Glomerular endothelial cell (primary cell): ENCODE measurements at places on chromosomes 1 and 21.
A peak's percentile ranks its signal among the peaks of the same experiment; 100 is the strongest.

DNA sequence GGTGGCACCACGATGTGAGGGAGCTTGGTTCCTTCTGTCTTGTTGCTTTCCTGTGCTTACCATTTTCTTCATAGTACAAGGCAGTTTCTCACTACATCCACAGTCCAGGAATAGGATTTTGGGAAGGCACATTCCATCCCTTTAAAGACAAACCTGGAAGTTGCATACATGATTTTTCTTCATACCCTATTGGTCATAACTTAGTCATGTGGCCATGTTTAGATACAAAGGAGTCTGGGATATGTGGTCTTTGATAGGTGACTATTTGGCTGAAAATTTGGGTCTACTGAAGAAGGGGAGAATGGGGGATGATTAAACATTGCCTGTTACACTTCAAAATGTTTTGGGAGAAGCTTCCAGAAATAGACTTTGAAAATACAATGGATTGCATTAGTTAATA is 7.0 kb downstream of the DYRK1A start:
- DNase-seq = no peak

DNA sequence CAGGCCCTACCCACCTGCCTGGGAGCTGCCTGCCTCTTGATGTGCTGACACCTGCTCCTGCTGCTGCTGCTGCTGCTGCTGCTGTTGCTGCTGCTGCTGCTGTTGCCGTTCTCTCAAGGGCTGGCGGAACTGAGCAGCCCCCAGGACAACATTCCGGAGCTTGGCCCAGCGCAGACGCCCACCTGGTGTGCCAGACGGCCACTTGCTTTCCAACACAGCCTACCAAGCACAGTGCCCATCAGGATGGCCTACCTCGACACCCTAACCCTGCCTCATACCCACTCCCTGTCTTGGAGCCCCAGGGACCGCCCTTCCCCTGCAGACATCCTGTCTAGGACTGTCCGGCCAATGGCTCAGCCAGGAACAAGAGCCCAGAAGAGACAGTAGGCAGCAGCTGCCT is 11.8 kb downstream of the DENND4B start:
- no peak for DNase-seq

DNA sequence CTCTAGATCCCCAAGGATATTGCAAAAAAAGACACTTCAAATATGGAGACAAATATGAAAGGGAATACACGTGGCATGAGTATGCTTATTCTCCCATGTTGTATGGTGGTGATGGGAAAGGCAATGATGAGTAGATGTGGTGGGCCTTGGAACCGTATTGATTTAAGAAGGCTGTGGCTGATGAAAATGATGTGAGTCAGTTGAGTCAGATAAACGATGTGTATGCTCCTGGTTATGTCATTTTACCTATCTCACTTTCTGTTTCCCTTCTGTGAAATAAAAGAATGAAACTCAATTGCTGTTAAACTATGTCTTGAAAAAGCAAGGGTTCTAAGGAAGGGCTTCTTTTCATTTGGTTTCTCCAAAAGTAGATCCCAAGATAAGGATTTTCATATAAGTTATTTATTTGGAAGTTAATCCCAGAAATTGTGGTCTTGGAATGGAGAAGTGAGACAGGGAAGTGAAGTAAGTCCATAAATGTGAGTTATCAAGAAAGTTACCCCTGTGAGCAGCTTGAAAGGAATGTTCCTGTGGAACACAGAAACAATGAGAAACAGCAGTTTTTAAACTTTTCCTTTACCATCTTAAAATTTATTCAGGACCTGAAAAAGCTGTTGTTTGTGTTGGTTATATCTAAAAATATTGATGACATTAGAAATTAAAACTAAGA is 292.0 kb downstream of the DUSP10 start:
- DNase-seq = no peak

GRCh38 chr1:193569096-193569982 is 382.9 kb upstream of the B3GALT2 start:
- DNase-seq = no peak

DNA sequence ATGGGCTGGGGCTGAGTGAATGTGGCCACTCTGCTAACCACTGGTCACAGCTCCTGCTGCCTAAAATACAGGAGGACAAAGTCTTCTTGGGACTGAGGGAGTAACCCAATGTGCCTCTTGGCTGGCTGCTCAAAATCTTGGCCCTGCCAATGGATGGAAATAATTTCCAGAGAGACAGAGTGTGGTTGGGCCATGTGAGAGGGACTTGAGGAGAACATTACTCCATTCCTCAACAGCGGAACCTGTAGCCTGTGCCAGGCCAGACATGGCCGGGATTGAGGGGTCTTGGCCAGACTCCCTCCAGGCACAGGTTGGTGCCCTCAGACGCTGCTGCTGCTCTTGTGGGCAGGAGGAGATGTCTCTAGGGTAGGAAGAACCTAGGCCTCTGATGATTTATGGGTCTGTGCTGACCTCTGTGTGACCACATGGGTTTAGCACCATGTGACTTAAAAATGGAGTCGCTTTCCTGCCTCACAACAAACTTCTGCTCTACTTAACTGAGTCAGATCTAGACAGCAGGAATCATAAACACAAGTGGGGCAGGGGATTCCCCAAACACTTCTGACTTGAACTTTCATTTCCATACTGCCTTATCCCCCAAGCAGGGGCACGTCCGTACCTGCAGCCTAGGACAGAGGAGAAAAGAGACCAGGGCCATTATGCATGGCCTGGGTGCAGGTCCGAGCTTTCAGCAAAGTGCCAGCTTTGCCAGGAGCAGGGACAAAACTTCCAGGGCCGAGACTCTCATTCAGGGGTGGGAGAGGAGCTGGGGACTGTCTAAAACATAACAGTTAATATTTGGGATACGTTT is 79.2 kb downstream of the CD34 start:
- DNase-seq = no peak

DNA sequence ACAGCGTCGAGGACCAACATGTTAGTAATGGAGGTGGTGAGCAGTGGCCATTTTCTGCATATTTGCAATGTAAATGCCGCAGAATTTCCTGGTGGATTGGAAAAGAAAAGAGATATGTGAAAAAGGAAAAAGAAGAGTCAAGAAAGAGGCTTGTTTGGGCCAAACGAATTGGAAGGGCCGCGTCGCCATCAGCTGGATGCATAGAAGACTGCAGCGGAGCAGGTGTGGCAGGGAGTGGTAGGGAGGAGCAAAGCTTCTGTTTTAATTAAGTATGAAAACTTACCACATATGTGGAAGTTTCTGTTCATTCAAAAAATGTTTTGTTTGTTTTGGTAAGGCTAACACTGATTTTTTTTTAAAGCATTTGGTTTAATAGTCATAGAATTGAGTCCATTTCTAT is 690.7 kb downstream of the NCAM2 start:
- no peak for DNase-seq

- DNase-seq = no peak
Observed at GRCh38 chr21:34268493-34268892, 95.3 kb upstream of the KCNE2 start.

DNA sequence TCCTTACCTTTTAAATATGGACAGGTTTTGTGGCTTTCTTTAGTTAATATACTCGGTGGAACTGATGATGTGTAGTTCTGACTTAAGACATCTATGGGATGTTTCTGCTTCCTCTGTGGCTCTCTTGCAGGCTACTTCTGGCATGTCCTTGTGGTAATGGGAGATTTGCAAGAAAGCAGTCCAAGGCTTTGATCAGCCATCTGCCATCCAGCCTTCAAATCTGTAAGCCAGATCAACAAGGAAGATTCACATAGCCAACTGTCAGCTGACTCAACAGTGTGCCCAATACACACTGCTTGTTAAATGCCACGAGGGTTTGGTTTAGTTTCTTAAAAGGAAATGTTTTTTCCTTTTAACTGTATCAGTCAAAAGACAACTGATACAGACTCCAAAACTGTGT is 722.2 kb upstream of the CHRM3 start:
- no peak for DNase-seq

DNA sequence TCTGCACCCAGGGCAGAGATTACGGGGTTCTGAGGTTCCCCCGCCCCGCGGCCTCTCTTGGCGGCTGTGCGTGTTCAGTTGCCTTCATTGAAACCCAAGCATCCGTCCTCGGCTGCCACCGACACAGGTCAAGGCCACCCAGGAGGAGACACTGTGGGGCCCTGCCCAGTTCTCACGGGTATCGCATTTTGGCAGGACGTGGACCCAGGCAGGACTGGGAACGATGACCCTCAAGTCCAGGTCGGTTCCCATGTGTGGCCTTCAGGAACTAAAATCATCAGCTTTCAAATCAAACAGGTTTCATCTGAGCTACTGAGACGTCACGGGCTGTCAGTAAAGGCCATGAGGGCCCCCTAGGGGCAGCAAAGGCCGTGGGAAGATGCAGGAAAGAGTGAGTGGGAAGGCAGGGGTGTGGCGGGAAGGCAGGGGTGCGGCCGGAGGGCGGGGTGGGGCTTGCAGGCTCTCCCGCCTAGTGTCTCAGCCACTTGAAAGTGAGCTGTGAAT is 7.0 kb upstream of the C1orf174 start:
- no peak for DNase-seq

DNA sequence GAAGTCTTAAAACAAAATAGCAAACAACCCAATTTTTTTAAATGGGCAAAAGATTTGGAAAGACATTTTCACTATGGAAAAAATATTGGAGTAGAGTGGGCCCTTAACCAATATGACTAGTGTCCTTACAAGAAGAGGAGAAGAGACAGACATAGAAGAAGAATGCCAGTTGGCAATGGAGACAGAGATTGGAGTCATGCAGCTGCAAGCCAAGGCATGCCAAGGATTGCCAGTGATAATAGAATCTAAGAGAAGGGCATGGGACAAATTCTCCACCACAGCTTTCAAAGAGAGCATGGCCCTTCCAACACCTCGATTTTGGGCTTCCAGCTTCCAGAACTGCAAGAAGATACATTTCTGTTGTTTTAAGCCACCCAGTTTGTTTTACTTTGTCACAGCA is 92.7 kb downstream of the RGS2 start:
- DNase-seq = no peak

DNA sequence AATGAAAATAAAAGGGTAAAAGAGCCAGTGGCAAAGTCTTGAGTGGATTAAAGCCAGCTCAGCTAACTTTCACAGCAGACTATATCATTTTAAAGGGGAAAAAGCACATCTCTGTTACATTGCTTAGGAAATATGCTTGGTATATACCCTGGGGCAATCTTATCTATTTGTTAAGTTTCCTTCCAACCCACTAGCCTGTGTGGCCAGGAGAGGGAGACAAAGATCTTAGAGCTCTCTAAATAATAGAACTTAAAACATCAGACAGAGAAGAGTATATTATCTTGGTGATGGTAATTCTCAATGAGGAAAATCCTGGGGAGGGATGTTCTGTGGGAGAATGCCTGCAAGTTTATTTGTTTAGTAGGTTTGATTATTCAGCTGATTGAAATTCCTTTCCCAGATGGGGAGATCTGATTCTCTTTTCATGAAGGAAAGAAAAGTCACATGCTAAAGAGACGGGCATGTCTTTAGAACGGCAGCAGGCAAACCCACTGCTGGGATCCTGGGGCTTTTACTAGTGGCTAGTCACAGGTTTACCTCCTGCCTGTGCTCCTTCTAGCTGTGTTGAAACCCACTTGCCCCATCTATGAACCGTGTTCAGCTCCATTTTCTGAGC is 3.6 kb downstream of the KCNE2 start:
- peak; percentile 33 for DNase-seq

- no peak for DNase-seq
Observed at GRCh38 chr1:117681093-117681900, 75.4 kb downstream of the TENT5C start.

- DNase-seq = no peak
Observed at GRCh38 chr1:11703357-11704193, 12.1 kb downstream of the DRAXIN start.

GRCh38 chr1:115331558-115332331 is 6.3 kb downstream of the NGF start:
- DNase-seq = no peak
